ENCODE measurements at places on chromosomes 4 and X.

GRCh38 chrX:6021316-6022091, 207.2 kb downstream of the NLGN4X start:
- no peak for DNase-seq

DNA sequence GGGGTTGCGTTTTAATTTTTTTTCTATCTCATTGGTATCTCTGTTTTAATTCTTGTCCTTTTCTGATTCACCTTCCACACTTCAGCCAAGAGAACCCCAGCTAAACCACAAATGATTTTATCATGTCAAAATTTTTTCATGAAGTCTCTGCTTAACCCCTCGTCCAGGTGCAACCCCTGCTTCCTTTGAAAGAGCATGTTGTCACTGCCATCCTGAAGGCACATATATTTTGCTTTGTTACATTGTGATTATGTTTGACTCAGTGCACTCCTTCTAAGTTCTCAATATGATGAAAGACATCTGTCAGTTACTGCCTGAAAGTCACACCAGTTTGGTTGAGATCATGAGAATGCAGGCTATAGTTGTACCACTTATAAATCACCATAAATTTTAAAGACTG, 99.9 kb upstream of the FMR1 start:
- DNase-seq: no peak

- DNase-seq: no peak
Measured at GRCh38 chrX:150446151-150446550, 83.0 kb downstream of the MAMLD1 start.

DNA sequence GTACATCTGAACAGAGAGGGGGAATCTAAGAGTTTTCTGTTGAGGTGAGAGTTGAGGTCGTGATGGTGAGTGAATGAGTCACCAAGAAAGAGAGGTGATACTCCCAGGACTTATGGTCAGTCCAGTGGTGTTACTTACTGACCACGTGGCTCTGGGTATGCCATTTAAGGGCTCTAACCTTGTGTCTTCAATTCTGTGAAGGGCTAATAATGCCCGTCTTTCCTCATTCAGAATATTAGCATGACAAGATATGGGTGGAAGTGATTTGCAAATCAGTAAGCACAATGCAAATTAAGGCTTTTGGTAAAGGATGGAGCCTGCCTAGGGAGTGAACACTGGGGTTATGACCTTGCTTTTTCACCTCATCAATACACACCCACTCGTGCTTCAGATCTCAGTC, 75.2 kb downstream of the COQ2 start:
- no peak for DNase-seq

DNA sequence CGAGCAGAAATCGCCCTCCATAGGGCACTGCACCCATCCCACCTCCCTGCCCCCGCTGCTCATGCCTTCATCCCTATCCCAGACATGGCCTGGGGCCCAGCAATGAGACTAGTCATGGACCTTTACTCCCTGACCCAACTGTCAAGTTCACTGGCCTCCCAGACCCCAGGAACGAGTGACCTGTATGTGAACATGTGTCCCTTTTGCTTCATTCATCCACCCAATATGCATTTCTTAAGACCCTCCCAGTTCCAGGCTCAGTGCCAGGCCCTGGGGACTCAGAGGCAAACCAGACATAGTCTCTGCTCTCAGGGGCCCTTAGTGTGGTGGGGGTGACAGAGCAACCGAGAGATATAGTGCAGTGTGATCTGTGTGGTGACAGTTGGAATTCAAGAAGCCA, 67.0 kb downstream of the EFNB1 start:
- no peak for DNase-seq

- no peak for DNase-seq
Measured at GRCh38 chr4:104492183-104492771, 2.4 kb downstream of the CXXC4 start.

- DNase-seq: no peak
Measured at GRCh38 chr4:35541888-35542213, 702.5 kb downstream of the ARAP2 start.

DNA sequence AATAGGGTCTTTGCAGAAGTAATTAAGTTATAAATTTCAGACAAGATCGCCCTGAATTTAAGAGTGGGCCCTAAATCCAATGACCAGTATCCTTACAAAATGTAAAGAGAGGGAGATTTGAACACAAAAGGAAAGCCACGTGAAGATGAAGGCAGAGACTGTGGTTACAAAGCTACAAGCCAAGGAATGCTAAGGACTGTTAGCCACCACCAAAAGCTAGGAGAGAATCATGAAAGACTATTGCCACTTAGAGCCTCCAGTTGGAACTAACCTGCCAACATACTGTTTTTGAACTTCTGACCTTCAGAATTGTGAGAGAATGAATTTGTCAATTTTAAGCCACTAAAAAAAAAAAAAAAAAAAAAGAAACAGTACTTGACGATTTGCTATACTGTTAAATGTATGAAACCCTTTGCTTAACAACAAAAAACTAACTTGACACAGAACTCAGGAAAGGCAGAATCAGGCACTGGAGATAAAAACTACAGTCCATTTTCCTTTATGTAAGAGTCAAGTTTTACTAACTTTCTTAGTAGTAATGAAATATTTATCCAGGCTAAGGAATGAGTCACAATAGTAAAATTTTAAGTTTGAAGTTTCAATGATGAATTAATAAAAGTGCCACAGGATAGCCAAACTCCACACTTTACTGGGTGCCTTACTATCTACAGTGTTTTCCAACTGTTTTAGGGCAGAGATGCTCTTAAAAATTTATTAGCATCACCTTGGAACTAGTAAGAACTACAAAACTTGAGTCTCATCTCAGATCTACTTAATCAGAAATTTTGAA, 25.1 kb downstream of the DHX15 start:
- DNase-seq: no peak
